ENCODE measurements at places on chromosomes 5 and 9.

GRCh38 chr5:150073086-150073625 is 13.2 kb downstream of the CSF1R start:
- no peak for DNase-seq

GRCh38 chr5:422323-423232 is 20.4 kb upstream of the EXOC3 start:
- no peak for DNase-seq

- no peak for DNase-seq
Observed at GRCh38 chr5:112116371-112116770, 302.7 kb downstream of the EPB41L4A start.

- DNase-seq, result no peak
Observed at GRCh38 chr5:179326122-179326927, 18.9 kb downstream of the ADAMTS2 start.

DNA sequence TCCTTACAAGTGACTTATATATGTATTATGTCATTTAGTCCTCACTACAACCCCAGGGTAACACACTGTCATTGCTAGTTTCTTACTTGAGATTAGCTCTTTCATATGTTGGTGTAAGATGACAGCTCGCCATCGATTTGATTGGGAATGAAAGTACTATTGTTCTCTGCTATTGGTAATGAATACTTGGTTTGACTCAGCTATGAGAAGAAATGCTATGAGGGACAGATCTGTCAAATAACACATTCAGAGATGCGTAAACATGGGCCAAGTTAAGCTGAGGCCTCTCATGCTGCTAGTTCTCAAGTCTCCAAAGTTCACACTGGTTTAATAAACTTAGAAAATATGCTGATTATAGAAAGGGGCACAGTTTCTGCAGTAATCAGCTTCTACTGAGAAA is 142.7 kb downstream of the SGCD start:
- DNase-seq, result no peak

DNA sequence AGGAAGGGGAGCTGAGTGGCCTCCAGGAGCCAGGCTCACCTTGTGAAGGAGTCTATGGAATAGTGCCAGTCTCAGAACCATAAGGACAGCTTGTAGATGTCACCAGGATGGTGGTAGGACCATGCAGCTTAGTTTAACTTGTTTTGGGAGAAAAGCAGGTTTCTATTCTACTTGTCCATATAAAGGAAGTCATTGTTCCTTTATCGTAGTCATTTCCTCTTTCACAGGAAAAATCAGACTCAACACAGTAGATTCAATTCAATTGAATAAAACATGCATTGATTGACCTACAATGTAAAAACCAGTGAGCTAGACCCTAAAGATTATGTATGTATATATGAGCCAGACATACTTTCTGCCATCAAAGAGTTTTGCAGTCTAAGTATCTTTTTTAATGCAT is 53.3 kb downstream of the MEGF10 start:
- DNase-seq, result no peak

DNA sequence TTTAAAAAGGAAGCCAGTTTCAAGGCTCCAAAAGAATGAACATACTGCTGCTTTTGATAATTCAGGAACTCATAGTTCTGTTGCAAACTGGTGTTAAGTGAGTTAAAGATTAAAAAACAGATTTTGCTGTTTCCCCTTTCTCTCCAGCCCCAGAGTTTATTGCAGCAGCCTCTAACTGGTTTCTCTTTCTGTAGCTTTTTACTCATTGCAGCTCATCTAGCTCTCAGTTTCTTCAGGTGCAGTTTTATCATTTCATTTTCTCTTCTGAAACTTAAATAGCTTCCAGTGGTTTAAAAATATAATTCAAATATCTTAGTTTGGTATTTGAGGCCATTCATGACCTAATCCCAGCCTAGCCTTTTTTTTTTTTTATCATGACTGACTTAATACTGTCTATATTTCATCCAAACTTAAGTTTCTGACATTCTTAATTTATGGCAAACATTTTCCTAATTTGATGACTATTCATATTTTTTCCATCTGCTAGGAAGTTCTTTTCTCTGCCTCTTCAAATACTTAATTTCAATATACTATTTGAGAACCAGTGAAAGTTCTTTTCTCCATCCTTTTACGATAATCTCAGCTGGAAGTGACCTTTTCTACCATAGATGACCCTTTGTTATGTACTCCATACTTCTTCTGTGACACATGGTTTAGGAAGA is 252.7 kb upstream of the GRIA1 start:
- no peak for DNase-seq

DNA sequence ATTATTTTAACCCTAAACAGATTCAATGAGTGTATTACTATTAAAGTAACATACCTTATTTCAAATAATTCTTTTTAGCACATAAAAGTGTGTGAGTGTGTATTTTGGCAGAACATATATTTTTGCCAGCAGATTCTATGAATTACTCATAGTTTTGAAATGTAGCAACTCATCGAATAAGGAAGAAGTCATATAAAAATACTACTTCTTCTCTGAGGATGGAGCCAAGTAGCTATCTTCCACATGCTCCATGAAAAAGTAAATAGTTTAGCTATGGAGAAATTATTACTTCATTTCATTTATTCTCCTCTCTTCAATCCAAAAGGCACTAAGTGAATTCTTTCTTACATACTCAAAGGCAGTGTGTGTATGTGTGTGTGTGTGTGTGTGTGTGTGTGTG is 1090.4 kb upstream of the CDH6 start:
- no peak for DNase-seq

DNA sequence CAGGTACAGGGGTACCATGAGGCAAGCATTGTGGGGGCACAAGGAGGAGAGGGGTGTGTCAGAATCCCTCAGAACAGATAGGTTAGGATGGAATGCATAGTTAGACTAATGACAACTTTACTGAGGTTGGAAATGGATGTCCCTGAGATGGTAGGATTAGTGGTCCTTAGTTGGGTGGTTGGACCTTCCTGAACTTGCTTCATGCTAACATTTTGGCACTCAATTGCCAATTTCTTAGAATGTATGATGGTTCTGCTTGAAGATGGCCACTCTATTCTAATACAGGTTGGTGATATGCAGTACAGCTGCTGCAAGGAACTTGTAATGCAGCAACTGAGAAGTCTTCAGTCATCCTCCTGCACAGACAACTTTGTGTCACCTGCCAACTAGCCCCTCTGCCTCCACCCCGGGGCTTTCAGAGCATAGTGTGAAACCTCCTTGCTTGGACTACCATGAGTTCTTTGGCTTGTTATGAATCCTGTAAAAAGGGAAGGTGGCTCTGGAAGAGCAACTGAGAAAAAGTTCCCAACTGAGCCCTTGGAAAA is 5.4 kb downstream of the CCNI2 start:
- DNase-seq, result no peak

Measured in hypothalamus (tissue), 51 donors.